ENCODE measurements at places on chromosomes 6 and 20.

DNA sequence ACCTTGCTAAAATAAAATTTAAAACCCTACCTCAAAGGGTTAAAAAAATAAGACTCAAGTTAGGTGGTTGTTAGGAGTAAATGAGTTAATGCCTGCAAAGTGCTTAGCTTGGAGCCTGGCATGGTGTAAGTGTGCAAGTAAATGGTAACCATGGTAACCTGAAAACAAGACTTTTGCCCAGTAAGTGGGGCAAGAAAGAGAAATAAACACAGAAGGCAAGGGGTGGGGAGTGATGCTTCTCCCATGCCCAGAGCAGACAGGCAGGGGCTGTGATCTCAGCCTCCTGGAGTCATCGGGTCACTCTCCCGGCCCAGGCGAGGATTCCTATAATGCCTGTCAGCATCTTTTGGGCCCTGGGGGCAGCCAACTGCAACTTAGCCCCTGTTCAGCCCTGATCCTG is 59.2 kb upstream of the SLC32A1 start:
- no peak for DNase-seq

GRCh38 chr6:15901141-15902115 is 227.5 kb upstream of the MYLIP start:
- peak; percentile 64 for DNase-seq

DNA sequence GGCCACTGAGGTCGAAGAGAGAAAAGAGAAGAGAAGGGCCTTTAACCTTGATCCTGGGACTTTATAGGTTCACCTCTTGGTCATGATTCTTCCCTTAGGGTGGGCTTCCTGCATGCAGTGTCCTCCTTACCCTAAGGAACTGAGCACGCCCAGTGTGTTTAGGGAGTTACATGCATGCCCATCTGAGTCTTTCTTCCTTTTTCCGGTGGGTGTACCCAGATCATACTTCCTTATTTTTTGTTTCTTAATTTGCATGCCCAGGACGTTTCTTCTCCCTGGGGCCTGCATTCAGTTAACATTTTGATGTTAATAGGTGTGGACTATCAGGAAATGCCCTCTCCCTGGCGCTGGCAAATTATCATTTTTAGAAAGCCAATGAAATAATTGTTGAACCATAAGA is 91.5 kb downstream of the HTR1B start:
- no peak for DNase-seq

GRCh38 chr6:135236732-135237131 is 55.6 kb downstream of the MYB start:
- no peak for DNase-seq

DNA sequence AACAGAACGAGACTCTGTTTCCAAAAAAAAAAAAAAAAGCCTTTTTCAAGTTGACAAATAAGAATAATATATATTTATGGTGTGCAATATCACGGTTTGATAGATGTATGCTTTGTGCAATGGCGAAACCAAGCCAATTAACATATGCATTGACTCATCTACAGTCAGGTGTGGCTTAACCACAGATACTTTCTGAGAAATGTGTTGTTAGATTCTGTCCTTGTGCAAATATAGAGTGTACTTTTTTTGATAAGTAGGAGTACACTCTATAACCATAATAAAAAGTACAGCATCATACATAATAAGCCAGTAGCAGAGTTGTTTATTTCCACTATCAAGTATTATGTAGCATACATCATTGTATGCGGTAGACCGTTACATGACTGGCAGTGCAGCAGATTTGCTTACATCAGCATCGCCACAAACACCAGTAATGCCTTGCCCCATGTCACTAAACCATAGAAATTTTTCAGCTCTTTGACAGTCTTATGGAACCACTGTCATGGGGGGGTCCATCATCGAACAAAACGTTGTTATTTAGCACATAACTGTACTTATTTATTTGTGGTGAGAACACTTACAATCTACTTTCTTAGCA is 59.2 kb downstream of the TMEM170B start:
- DNase-seq: no peak
